ENCODE measurements at places on chromosomes 3 and 15.

DNA sequence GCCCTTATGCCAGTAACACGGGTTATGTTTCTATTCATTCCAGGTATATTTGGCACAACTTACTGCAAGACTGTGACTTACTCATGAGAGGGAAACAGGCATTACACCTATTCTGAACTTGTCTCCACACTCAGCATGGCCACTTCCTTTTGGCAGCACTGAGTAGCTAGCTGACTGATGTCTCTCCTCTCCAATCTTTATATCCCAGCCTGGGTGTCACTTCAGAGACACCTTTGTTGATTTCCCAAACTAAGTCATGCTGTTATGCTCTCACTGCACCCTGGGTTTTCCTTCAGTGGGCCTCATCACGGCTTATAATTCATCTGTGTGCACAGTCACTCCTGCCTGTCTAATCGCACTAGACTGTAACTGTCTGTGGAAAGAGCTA lies 114.8 kb downstream of the MYLK start:
- DNase-seq = no peak

GRCh38 chr3:71129611-71130431 lies 453.7 kb downstream of the FOXP1 start:
- no peak for DNase-seq

DNA sequence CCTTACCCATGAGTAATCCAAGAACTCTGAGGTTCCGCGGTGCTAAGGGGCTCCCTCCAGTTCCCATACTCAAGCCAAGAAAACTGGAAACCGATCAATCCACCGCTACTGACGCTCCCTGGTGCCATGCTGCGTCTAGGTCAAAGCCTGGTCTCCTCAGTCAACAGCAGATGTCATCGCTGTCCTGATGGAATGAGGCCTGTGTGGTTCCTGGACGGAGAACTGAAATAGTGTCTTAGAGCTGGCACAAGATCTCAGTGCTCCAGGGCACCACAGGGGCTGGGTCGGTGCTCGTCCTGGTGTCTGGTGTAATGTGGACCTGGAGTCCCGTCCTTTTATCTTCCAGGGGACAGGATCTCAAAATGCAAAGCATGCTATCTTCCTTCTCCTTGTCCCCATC lies 373.9 kb upstream of the CFAP20DC start:
- no peak for DNase-seq

DNA sequence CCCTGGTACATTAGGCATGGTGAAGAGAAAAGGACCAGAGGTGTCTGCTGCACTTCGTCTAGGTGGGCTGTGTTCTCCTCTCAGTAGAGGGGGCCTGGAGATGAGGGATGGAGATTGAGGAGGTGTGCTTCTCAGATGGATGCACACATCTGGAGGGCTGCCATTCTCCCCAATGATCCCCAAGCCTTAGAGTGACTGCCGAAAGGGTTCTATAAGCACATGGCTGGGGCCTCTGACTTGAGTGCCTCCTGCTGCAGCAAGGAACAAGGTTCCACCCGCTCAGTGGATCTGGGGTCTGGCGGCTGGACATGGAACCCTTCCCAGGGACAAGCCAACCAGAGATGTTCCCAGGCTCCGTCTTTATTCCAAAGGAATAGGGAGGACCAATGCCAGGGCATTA lies 66.8 kb downstream of the CPN2 start:
- no peak for DNase-seq

DNA sequence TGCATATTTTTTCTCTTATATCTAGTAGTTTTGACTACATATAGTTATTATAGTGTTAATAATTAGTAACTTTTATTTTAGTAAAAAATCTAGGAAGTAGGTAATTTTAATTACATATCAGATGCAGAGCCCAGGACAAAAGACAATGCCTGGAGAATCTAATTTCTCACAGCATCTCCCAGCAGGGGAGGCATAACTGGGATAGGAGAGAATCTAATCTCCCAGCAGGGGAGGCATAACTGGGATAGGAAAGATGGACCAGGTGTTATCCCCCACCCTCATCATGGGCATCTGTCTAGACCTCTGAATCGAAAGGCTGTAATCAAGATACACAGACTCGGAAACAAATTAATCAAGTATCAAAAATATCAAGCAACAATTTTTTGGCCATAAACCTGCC lies 58.2 kb downstream of the OSTN start:
- DNase-seq = no peak

DNA sequence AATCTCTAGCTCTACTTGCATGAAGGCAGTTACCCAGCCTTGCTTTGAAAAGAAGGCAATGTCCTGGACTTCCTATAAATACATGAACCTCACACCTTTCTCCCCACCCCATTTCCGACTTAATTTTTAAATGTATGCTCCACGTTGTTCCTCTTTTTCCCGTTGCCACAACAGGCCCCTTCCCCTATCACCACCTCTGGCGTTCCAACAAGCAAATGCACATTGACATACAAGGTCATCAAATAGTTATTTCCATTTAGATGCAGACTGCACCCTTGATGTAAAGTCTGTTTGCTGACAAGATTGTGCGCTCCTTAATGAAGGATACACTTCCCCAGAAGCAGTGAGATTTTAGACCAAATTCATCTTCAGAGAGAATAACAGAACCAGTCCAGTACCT lies 260.7 kb upstream of the UMPS start:
- DNase-seq = no peak

GRCh38 chr15:39582977-39583595 lies 2.2 kb downstream of the THBS1 start:
- peak; percentile 5 for DNase-seq

- DNase-seq = peak; percentile 26
Observed at GRCh38 chr15:92082006-92082843, 228.7 kb downstream of the SLCO3A1 start.

GRCh38 chr3:24220859-24221657 lies 273.6 kb downstream of the THRB start:
- peak; percentile 82 for DNase-seq

GRCh38 chr15:74441248-74441941 lies 7.6 kb upstream of the SEMA7A start:
- DNase-seq = no peak

GRCh38 chr15:89673165-89673512 lies 6.0 kb downstream of the PLIN1 start:
- no peak for DNase-seq

- DNase-seq = no peak
Observed at GRCh38 chr3:144317961-144318360, 346.3 kb downstream of the DIPK2A start.

DNA sequence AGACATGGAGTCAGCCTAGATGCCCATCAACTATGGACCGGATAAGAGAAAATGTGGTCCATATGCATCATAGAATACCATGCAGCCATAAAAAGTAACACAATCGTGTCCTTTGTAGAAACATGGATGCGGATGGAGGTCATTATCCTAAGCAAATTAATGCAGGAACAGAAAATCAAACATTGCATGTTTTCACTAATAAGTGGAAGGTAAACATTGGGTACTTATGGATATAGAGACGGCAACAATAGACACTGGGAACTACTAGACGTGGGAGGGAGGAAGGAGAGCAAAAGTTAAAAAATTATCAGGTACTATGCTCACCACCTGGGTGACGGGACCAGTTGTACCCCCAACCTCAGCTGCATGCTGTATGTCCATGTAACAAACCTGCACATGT lies 2.5 kb downstream of the PLD1 start:
- DNase-seq = no peak

DNA sequence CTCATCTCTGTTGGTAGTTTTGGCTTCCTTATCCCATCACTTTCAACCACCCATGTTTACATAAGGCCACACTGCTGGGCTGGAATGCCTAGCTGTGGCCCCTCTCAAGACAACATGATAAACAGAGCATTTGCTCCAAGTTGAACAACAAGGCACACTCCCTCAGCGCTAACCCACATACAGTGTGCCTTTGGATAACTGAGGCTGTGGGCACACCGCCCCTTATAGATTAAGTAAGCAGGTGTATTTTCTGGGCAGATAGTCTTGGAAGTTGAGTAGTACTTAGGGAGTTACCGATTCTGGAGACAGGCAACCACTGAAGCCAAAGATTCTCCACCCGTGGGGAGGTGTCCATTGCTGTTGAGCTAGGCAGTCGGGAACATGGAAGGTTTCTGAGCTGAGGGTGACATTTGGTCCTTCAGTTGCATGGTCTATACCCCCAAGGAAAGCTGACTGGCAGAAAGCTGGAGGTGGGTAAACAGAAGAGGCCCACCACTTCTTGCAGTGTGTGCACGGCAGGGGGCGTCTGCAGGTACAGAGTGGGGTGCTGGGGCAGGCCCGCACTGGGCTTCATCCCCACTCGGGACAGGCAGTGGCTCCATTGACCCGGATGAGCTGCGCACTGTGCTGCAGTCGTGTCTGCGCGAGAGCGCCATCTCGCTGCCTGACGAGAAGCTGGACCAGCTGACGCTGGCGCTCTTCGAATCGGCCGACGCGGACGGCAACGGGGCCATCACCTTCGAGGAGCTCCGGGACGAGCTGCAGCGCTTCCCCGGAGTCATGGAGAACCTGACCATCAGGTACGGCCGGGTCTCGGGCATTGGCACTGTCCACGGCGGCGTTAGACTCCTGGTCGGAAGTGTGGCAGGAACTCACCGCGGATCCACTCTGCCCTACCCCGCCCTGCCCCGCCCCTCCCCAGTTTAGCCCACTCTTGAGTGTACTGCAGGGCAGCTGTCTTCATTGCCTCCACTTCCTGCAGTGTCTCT lies 16.8 kb downstream of the NOX5 start:
- no peak for DNase-seq

- DNase-seq = no peak
Observed at GRCh38 chr15:58138106-58138505, at the start of gene AQP9. TSS of gene AQP9 (plus strand) at chr15:58138381. CDS start at chr15:58138566, 185 bp downstream.

- no peak for DNase-seq
Observed at GRCh38 chr15:90418627-90419026, 30.6 kb downstream of the IQGAP1 start.
